SK-MEL-5 (cell line): ENCODE measurements at places on chromosomes 11 and 22. TPM values are rescaled to one million over a fixed set of nuclear protein-coding genes. Genes with fewer than 3 reads are reported as not detected.

DNA sequence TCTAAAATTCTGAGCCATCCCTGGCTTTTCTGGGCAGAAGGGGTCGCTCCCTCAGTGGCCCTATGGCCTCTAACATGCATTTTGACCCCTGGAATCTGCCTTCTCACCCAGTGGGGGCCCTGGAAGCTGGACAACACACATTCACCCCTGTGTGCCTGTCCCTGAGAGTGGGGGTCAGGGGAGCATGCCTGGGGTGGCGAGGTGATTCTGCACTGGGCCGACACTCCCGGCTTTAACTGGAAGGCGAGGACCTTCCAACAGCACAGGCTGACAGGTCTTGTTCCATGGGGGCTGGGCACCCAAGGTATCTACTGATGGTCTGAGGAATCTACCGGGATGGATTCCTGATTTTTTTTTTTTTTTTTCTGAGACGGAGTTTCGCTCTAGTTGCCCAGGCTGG, 10.7 kb downstream of the PPM1F start:
- DNase-seq, result no peak

DNA sequence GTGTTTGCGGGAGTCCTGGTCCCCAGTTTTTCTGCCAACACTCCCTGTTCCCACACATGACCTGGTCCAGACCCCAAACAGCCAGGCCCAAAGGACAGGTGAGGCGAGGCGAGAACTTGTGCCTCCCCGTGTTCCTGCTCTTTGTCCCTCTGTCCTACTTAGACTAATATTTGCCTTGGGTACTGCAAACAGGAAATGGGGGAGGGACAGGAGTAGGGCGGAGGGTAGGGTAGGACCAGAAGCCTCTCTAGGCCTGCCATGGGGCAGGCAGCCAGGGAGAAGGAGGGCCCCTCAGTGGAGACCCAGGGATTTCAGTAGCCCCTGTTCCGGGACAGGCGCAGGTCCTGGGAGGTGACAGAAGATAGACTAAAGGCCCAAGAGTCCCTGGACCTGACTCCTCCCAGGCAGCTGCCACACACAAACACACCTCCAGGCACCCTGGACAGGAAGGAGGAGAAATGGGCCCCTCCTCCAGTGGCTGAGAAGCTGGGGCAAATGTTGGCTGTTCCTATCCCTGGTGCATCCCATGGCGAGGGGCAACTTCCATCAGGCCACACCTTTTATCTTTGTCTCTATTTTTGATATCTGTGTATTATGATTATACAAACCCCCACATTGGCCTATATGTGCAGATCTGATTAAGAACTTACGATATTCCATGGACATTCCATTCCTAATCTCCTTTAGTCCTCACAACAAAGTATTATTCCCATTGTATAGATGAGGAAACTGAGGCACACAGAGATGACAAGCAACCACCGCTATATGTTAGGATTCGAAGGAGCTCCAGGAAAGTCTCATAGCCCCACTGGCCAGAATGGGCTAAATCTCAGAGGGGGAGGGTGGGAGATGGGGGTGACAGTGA, 626 bp upstream of the F2 start:
- DNase-seq, result no peak

The C11orf65 gene
- 0.55 and 0.64 TPM in 2 replicates for total RNA-seq

- no peak for DNase-seq
These were observed 1029.1 kb downstream of the BRD1 start for GRCh38 chr22:48798281-48799226.

- no peak for DNase-seq
These were observed 16.9 kb upstream of the IPO7 start for GRCh38 chr11:9367551-9367950.

The DGCR6L gene
- total RNA-seq, result 44.5 and 48.3 TPM in 2 replicates

DNA sequence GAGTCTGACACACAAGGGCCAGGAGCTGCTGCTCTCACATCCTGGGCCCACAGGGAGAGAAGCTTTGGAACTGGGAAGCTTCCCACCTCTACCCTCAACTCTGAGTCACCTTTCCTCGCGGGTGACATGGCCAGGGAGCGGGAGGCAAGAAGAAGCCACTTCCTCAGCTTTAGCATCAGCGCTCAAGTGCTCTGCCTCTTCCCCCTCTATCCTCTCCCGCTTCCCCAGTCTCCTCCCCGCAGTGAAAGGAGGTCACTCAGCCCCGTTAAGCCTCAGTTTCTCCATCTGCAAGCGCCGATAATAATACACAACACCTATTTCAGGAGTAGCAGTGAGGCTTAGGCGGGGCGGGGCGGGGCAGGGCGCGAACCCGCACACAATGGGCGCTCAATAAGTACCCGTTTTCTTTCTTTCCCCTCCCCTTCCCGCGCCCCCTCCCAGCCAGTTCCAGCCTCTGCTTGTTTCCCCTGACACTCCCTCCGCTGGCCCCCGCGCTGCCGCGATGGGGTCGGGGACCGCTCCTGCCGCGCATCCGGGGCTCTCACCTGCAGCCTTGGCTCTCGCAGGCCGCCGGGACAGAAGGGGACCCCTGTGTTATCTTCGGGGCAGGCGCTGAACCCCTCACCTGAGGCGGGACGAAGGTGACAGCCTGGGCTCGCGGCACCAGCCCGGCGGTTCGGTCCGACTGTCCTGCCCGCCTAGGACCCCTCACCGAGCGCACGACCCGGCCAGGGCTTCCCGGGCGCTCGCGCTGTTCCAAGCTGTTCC, 892 bp downstream of the GDPD5 start:
- no peak for DNase-seq

DNA sequence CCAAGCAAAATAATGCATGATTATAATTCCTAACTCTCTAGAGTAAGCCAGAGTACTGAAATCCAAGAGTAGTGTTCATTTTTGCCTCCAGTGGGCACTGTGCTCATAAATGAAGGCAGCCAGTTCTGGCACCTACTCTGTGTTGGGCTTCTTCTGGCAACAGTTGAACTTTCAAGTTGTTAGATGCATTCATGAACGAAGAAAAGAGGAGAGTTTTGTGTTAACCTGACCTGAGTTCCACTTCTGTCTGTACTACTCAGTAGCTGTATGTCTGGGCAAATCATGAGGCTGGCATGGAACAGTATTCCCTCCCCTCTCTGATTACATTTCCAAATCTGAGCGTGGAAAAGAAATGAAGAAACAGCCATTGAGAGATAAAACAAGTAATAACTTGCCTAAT, 20.3 kb upstream of the TENM4 start:
- peak; percentile 25 for DNase-seq
